ENCODE measurements at places on chromosomes 5 and 9. TPM values are rescaled to one million over a fixed set of nuclear protein-coding genes. Genes with fewer than 3 reads are reported as not detected.

DNA sequence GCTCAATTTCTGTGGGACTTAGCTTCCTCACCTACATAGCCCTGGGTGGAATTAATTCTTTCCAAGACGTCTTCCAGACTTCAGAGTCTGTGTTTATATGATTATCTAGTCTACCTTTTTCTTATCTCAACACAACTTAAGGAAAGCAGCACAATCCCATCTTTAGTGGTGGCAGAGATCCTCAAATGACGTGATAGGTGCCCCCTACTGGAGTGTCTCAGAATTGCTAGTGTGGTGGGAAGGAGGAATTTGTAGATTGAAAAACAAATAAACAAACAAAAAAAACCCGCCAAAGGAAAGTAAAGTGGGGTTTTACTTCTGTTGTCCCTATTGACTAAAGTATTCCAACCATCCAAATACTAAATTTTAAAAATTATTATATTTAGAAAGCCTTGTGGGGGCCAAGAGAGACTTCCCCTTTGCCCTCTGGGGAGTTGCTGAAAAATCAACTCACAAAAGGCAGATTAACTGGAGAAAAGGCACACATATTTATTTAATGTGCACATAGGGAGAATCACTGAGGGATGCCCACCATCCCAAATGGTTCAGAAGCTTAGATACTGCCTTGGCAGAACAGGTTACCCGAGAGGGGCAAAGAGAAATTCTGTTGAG, 283.3 kb downstream of the TMEM167A start:
- no peak for DNase-seq

DNA sequence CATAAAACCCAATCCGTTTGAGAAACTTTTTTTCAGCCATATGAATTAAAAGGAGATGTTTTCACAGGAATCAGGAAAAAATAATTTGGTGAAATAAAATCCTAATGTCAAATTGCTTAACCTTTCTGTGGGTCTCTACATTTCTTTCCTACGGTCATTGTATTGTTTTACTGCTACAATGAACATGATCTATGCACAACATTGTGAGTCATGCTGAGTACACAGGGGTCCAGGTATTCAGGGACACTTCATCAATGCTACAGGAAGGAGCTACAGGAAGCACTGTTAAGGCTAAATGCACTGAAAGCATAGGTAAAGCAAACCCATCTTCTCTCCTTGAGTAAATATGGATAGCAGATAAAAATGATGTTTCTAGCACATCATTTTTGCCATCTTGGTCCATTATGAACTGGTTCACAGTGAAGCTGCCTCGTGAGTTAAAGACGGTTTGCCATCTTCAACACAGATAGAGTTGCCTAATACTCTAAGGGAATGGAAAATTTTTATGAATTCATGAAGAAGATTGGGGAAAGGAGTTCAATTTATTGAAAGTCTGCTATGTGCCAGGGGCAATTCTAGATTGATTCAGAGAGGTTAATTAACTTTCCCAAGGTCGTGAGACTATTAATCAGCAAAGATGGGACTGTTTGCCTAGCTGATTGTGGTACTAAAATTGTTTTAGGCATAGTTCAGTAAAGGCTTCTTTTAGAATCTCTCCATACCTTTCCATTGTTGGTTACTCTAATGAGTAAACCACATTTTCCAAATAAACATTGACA, 85.5 kb downstream of the DIRAS2 start:
- DNase-seq, result no peak

DNA sequence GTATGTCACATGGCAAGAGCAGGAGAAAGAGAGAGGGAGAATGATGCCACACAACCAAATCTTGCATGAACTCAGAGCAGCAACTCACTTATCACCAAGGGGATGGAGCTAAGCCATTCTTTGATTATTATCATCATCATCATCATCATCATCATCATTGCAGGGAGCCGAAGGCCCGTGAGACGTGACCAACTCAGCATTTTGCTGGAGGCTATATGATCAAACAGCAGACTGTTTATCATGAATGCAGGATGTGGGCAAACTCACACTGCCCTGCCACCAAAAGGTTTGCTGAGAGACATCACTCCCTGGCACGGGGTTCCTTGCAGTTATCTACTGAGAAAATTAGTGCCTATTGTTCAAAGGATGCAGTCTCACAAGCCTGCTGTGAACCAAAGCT, 8.6 kb upstream of the ZNF169 start:
- no peak for DNase-seq

DNA sequence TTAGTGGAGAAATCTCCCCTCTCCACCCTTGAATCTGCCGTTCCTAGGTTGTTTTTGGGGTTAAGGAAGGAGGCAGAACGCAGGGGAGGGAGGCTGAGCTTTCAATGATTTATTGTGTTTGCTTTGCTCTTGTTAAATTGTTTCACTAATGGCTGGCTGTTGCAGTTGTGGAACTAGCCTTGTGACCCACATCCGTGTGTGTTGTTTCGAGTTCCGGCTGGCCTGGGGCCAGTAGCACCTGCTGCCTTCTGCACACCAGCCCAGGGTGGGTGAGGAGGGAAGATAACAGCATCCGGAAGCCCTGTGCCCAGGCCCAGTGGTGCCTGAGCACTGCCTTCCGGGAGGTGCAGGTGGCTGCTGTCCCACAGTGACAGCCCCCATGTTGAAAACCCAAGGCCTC, 3.6 kb downstream of the ERGIC1 start:
- DNase-seq, result peak; percentile 96

Gene ELOVL7
- total RNA-seq, result 30.0 TPM

All from left colon (tissue), 2 donors.